GM19239 (cell line): ENCODE measurements at places on chromosomes 12 and 14.

GRCh38 chr12:21751517-21751916, 23.0 kb downstream of the KCNJ8 start:
- no peak for DNase-seq

- no peak for DNase-seq
Observed at GRCh38 chr14:85400678-85401077, 129.3 kb upstream of the FLRT2 start.

DNA sequence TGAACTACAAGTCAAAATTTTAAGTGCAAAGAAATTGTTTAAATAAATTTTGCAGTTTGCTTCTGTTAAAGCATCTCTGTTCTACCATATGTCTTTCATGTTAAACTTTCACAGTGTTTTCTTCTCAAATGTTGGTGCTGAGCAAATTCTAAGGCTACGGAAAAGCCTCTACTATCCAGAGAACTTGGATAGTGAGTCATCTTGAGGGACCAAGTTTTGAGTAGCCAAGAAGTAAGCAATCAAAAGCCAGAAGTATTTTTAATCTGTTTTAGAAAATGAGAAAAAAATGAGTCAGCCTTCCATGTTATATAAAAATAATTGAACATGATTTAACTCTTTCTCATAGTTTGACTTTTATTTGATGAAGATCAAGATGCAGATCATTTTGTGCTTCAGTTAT, 3.3 kb downstream of the BRMS1L start:
- no peak for DNase-seq

GRCh38 chr12:109463756-109464155, 13.3 kb downstream of the KCTD10 start:
- DNase-seq, result no peak

DNA sequence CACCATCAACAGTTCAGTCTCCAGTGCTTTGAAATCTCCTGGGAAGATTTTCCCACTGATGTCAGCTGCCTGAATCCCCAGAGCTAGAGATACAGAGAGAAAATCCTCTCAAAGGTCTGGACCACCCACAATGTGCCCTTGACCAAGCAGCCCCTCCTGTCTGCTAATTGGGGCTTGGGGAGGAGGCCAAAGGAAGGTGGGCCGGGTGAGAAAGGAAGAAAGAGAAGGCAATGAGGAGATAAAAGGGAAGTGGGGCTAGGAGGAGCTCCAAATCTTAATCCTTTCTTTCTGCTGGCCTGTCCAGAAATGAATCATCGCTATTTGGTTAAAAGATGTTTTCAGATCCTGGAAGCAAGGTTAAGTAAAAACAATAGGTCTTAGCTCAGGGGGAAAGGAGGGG, 322.9 kb downstream of the BCL11B start:
- DNase-seq, result no peak

DNA sequence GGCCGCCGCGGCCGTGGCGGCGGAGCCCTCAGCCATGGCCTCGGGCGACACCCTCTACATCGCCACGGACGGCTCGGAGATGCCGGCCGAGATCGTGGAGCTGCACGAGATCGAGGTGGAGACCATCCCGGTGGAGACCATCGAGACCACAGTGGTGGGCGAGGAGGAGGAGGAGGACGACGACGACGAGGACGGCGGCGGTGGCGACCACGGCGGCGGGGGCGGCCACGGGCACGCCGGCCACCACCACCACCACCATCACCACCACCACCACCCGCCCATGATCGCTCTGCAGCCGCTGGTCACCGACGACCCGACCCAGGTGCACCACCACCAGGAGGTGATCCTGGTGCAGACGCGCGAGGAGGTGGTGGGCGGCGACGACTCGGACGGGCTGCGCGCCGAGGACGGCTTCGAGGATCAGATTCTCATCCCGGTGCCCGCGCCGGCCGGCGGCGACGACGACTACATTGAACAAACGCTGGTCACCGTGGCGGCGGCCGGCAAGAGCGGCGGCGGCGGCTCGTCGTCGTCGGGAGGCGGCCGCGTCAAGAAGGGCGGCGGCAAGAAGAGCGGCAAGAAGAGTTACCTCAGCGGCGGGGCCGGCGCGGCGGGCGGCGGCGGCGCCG, 381 bp downstream of the YY1 start:
- DNase-seq, result no peak
